ENCODE measurements at places on chromosomes 4 and X. TPM values are rescaled to one million over a fixed set of nuclear protein-coding genes. Genes with fewer than 3 reads are reported as not detected.
A peak's percentile ranks its signal among the peaks of the same experiment; 100 is the strongest.

DNA sequence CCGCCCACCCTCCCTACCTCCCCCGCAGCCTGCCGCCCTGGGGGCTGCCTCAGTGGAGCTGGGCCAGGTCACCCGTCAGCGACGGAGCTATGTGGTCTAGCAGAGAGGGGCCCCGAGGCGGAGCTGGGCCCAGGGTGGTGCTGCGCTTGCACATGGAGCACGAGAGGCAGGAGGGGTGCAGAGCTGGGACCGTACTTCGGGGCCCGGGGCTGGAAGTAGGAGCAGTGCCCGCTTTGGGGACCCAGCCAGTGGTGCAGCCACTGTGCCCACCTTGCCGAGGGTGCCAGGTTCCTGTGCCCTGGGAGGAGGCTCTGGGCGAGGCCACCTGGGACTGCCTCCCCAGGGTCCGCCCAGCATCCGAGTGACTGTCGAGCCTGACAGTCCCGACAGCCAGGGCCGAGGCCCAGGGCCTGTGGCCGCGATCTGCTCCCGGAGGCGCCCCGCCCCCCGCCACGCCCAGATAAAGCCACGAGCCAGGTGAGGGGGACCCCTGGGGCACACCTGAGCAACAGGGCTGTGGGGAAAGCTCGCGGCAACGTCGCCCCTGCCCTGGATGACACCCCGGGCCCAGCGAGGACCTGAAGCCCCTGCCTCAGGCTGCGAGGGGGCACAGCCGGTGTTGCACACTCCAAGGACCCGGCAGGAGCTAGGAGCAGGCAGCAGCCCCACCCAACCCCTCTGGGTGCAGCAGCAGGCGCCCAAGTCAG is 117.5 kb downstream of the DNAAF6 start:
- ATAC-seq: no peak

Gene SNCA
- total RNA-seq: 0.85 TPM

DNA sequence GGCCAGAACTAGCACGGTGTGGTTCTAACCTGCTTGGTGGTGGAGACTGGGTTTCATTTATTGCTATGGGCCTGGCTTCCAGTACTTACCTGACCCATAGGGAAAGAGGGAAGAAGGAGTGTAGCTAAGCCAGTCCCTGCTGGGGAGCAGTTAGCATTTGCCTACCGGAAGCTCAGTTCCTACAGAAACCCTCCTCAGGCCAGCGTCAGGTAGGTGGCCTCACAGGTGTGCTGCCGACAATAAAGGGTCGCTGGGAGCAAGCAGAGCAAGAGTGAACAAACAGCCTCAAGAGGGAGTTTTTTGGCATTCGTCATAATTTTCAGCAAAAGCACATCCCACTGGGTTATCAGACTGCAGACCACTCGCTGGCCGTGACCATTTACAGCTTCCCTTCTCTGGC is 740.6 kb upstream of the TENM3 start:
- ATAC-seq: no peak

GRCh38 chr4:88697588-88698329 is at the start of gene NAP1L5:
Gene NAP1L5, minus strand, starts transcription at chr4:88697829. Its CDS starts 75 bp downstream, at chr4:88697754.
- peak; percentile 92 for ATAC-seq

Gene GPR50
- not detected for total RNA-seq

- ATAC-seq: no peak
Observed at GRCh38 chr4:66840178-66840577, 705.1 kb downstream of the CENPC start.

DNA sequence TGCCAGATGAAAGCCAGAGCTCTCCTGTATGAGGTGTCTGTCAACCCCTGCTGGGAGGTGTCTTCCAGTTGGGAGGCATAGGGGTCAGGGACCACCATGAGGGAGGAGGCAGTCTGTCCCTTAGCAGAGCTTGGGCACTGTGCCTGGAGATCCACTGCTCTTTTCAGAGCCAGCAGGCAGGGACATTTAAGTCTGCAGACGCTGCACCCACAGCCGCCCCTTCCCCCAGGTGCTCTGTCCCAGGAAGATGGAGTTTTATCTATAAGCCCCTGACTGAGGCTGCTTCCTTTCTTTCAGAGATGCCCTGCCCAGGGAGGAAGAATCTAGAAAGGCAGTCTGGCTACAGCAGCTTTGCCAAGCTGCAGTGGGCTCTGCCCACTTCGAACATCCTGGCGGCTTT is 893.6 kb downstream of the ADGRL3 start:
- no peak for ATAC-seq

DNA sequence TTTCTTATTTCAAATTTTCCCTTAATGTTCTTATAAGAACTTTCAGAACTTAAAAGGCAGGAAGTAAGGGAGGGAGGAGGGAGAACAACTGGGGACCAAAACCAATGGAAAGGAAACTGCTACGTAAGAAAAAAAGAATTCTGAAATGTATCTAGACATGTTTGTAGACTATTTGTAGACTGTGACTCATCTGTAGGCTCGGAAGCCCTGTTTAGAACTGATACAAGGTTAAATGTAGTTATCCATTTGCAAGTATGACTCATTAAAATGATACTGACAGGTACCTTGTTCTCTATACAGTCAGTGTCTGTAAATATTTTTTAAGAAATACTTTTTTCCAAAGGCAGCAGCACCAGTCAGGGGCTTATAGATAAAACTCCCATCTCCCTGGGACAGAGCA is 202.0 kb downstream of the DHX15 start:
- peak; percentile 82 for ATAC-seq

Gene GPR119
- total RNA-seq: not detected

Gene TMEM35A
- not detected for total RNA-seq

DNA sequence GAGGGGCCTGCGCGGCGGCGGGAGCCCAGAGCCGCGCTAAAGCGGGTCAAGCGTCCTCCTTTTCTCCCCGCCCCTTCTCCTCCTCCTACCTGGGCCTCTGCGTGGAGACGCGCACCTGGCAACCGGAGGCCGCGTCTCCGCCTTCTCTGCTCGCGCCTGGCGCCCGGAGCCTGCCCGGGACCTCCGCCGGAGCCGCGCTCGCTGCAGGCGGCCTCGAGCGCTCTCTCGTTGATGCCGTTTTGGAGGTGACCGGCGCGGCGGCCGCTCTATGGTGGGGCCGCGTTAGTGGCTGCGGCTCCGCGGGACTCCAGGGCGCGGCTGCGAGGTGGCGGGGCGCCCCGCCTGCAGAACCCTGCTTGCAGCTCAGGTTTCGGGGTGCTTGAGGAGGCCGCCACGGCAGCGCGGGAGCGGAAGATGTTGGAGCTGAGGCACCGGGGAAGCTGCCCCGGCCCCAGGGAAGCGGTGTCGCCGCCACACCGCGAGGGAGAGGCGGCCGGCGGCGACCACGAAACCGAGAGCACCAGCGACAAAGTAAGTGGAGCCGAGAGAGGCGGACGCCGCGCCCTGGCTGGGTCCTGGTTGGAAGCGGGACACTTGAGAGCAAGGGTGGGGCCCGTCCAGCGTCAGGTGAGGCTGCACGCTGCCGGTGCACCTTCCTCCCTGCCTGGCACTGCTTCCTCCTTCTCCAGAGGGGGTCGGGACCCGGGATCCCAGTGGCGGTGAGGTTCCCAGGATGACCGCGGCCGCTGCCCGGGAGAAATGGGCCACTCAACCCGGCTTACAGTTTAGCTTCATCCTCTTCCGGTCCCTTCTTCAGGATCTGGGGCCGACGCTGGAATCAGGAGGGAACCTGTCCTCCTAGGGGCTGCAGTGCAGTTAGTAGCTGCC is at the start of gene CDS1:
TSS of gene CDS1 (plus strand) at position 140 of the 888 bp plus-strand sequence. CDS start at position 415, 275 bp downstream.
- peak; percentile 66 for ATAC-seq

DNA sequence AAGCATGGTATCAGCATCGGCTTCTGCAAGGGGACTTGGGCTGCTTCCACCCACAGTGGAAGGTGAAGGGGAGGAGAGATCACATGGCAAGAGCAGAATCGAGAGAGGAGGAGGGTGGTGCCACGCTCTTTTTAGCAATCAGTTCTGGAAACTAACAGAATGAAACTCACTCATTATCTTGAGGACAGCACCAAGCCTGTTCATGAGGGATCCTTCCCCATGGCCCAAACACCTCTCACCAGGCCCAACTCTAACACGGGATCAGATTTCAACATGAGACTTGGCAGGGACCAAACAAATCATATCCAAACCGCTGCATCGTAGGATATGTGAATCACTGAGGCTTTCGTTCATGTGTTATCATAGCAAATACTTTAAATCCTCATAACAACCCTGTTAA is 125.5 kb downstream of the GPC3 start:
- no peak for ATAC-seq

- no peak for ATAC-seq
Observed at GRCh38 chr4:156255230-156256007, 301.8 kb upstream of the CTSO start.

DNA sequence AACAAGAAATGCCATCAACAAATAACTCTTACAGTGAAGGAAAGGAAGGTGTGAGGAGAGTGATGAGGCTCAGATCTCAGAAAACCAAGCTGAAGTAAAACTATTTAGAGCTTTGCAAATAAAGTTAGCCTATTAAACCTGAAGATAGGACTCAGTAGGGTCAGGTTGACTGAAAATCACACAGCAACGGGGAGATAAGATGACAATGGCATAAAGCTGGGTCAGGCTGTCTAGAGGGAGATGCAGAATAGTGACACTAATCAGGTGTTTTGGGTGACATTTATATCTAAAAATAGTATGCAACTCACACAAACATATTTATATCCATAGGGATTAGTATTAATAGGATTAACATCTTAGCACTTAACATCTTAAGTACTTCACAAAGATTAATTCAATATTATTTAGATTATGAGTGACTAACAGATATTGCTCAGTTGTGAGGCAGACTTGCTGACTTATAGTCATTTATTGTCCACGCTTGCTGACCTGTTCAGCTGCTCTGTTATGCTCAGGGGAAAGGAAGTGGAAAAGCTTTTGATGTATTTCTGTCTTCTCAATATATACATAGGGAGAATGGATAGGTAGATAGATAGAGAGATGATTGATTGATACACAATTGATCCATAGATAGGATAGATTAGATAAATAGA is 130.7 kb upstream of the GUCY1A1 start:
- ATAC-seq: no peak

Gene PCSK1N
- total RNA-seq: 3.7 TPM

Gene HSFX2
- not detected for total RNA-seq

- no peak for ATAC-seq
Observed at GRCh38 chr4:26736621-26737020, 124.0 kb upstream of the STIM2 start.

Gene TENM3
- not detected for total RNA-seq

Gene TSPAN7
- 1.2 TPM for total RNA-seq

GRCh38 chr4:121072224-121073003 is at the start of gene NDNF:
Gene NDNF, minus strand, starts transcription at chr4:121072535. Its CDS starts 26,698 bp downstream, at chr4:121045837.
- ATAC-seq: peak; percentile 74

DNA sequence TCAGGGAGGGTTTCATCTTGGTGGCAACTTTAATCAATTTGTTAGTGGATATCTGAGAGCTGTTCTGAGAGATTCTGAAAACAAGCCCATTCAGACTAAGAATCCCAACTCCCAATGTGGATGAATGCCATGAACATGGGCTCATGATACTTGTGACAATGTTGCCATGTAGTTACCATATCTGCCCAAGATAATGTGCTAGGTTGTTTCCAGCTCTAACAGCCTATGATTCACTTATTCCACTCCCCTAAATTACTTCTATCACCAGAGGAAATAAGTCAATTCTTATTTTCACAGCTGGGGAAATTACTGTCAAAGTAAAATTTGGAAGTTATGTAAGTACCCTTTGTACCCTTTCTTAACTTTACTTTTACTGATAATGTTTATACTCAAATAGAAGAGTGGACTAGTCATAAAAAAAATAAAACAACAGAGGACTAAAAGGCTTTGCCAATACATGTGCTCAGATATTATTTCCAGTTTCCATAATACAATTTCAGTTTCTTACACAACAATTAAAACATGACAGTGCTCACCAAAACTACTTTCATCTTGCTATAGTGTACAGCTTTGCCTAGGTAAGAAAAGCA is 1101.7 kb upstream of the INTU start:
- no peak for ATAC-seq

Gene ARHGAP6
- not detected for total RNA-seq

DNA sequence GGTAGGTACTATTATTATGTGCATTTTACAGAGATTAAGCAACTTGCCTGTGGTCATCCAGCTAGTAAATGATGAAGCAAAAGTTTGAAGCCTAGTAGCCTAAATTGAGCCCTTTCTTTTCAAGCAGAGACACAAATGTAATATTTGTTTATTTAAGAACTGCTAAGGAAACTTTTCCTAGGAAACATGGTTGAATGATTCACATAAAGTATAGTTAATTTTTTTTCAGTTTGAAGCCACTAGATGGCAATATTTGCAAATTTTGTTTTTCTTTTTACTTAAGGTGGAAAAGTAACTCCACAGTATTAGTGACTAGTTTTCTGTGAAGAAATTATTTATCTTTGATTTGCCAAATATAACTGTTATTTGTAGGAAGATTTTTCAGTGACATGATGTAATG is 52.8 kb upstream of the ANKRD17 start:
- ATAC-seq: no peak

DNA sequence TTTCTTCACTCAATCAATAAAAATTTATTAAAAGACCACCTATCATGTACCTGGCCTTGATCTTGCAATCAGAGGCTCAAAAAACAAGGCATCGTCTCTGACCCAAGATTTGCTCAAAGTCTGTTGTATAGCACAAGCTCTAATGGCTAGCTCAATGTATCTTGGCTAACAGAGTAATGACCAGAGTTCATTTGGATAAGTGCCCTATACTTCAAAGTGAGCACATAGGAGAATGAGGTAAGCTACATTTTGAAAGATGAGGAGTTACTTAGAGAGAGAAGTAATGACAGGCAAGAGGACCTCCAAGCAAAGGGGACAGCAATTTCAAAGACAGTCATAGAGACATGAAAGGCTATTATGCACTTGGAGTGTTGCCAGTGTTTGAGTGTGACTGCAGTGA is 22.9 kb upstream of the GABRQ start:
- ATAC-seq: no peak

Measured in activated T-helper 17 cell treated with anti-CD3 and anti-CD28 coated beads, Interleukin-2, amount 50 U/mL, for 72 hours (primary cell).